EH (cell line): ENCODE measurements at places on chromosomes 1 and 21.

DNA sequence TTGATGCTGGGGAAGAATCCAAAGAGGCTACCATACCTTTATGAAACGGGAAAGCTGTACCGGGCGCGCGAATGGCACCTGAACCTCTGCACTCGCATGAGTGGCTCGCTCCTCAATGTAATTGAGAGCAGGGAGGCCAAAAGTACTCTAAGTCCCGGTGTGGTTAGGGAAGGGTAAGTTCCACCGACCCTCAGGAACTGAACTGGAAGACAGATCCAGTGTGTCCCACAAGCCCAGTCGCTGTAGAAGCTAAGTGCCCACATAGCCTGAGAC lies 1.0 kb downstream of the GATAD2B start:
- DNase-seq: no peak

DNA sequence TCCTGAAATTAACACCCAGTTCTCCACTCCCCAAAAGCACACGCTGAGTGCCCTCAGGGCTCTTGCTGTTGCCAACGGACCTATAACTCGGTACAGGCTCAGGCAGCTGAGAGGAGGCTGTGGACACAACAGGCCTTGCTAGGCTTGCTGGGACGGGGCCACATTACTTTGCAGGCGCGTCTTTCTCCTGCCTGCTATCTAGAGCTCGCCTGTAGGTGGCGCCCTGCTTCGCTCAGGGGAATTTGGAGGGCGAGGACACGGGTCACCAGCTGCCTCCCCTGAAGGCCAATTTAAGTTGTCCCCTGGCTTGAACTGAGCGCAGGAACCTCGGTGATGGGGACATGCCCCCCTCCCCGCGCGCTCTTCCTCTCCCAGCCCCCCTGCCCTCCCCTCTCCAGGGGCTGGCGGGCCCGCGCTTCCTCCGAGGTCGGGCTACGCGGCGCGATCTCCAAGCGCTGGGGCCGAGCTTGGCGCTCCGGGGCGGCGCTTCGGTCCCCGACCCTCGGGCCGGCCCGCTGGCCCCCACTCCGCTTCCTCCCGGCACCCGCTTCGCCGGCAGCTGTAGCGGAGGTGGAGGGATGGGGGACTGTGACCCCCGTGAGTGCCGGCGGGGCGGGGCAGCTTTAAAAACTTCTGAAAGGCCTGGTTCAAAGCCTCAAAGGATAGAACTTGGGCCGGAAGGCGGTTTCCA lies 32.4 kb upstream of the NFIA start:
- peak; percentile 79 for DNase-seq

- DNase-seq: no peak
Observed at GRCh38 chr1:234838820-234839219, 228.8 kb upstream of the IRF2BP2 start.

DNA sequence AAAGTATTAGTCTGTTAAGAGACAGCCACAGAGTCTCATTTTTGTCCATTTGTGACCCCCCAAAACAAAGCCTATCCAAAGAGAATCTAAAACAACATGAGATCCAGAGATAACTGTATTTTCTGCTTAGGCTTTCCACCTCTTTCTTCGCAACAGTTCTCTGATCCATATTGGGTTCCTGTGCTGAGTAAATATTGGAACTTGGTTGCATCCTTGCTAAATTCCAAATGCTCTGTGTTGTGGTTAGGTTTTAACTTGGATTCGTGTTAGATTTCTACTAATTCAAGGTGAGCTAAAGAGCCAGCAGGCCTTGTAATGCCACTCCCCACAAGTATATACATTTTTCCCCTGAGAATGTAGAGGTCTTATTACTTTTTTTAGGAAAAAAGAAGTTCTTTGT lies 29.2 kb downstream of the FMO1 start:
- DNase-seq: no peak

DNA sequence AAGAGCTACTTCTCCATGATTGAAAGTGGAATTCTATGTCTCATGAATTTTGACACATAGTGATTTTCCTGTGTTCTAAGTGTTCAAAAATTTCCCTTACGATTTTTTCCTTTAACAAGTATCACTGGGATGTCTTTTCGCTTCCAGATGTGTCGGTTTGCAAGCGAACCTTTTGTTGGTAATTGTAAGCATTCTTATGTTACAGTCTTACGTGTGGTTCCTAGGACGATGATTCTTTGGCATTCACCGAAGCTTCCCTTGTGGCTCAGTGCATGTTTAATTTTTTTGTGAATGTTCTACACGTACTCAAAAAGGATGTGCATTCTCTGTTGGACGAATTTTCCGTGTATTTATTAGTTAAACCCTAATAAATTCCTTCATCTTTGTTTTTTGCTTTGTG lies 211.6 kb downstream of the CAMTA1 start:
- DNase-seq: no peak

DNA sequence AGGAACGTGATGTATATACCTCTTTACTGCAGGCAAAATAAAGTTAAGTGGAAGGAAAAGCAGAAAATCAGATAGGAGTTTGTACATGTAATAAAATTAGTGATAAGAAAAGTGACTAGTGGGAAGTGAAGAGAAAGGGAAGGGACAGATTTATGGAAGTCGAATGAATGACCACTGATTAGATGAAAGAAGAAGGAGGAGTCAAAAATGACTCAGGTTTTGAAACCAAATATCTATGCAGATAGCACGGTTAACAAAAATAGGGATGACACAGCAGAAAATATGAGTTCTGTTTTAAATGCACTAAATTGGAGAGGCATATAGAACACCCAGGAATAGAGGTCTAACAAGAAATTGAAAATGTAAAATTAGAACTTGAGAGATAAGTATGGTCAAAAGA lies 128.0 kb downstream of the HMCN1 start:
- peak; percentile 54 for DNase-seq

GRCh38 chr1:185312361-185313138 lies 4.5 kb downstream of the IVNS1ABP start:
- no peak for DNase-seq

- DNase-seq: peak; percentile 41
Observed at GRCh38 chr1:17207046-17207445, 2.1 kb downstream of the PADI1 start.

DNA sequence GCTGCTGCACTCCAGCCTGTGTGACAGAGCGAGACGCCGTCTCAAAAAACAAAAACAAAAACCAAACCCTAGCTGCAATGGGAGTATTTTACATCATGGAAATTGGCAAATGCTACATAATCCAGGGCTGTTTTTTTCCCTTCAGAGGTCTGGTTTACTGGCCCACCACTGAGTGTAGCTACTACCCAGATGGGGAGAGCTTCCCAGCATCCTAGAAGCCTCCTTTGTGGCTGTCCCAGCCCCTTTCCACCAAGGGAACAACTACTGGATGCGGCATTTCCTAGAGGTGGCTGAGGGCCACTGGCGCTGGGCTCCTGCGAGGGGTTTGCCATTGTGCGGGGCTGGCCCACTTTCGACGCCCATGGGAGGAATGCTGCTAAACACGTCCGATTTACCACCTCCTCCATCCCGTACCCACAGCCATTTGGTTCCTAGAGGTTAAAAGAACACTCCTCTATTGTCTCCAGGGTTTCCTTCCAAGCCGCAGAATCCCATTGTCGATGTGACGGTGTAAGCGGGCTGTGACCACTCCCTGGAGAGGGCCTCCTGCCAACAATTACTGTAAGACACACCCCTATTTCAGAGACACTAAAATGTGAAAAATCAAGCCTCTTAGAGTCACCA lies 55.4 kb downstream of the RUNX3 start:
- no peak for DNase-seq

DNA sequence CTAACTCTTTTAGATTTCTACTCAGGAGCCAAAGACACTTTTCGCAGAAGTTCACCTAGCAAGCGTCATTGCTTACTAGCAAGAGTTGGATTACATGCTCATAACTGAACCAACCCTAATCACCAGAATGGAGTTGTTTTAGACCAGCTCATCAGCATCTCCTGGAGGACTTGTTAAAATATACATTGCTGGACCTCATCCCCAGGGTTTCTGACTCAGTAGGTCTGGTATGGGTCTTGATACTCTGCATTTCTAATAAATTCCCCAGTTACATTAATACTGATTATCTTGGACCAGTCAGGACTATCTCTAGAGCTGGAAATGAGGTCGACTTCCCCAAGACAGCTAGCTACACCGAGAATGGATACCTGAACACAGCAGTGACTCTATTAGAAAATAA lies 9.7 kb upstream of the PRDX6 start:
- DNase-seq: peak; percentile 70

- no peak for DNase-seq
Observed at GRCh38 chr1:213891989-213892902, 95.5 kb upstream of the PROX1 start.

DNA sequence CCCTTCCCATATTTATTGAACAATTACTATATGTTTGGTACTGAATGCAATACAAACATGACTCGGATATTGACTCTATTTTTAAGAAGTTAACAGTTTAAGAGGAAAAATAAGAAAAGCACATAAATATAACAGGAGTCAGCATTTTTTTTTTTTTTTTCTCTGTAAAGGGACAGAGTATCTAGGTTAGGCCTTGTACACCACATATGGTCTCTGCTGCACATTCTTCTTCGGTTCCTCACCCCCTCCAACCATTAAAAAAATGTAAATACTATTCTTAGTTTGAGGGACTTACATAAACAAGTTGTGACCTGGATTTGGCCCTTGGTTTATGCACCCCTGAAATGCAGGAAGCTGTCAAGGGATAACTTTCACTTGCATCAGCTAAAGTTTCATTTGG lies 40.4 kb downstream of the PHC2 start:
- peak; percentile 94 for DNase-seq

DNA sequence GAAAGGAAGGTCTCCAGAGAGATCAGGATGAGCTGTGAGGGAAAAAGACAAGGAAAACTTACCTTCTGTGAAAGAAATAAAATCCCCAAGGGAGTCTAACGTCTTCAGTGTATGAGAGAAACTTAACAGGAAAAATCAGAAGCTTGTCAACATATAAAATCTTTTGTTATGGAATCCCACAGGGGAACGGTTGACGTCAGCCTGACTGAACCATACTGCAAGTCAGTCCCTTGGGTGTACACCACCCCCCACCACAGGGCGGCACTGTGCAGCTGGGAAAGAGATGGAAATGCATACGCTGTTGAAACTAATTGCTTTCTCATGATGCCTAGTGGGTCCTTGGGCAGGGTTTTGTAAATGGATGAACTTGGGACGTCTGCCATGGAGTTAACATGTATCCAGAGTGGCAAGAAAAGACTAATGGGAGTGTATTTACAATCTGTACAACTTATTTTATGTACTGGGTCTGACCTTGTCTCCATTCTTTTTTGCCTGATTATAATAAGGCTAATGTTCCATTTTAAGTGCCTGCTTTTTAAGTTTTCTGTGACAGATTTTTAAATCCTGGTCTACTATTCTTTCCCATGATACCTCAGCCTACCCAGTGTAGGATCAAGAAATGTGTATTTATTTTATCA lies 22.7 kb downstream of the UTP25 start:
- peak; percentile 71 for DNase-seq

DNA sequence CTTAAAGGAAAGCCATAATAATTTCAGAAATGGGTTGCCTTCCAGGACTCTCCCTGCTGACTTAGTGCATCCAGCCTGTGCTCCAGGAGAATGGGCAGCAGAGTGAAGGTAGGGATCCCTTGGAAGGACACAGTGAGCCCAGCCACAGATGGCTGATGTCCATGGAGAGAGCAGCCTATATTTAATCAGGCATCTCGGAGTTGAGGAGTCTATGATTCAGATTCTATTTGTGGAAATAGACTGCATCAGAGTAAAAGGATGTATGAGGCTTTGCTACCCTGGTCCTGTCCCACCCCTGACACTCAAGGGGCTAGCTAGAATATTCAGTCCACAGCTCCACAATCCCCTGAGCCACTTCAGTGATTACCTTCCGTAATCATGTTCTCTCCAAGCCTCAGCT lies 43.8 kb upstream of the PBX1 start:
- no peak for DNase-seq

DNA sequence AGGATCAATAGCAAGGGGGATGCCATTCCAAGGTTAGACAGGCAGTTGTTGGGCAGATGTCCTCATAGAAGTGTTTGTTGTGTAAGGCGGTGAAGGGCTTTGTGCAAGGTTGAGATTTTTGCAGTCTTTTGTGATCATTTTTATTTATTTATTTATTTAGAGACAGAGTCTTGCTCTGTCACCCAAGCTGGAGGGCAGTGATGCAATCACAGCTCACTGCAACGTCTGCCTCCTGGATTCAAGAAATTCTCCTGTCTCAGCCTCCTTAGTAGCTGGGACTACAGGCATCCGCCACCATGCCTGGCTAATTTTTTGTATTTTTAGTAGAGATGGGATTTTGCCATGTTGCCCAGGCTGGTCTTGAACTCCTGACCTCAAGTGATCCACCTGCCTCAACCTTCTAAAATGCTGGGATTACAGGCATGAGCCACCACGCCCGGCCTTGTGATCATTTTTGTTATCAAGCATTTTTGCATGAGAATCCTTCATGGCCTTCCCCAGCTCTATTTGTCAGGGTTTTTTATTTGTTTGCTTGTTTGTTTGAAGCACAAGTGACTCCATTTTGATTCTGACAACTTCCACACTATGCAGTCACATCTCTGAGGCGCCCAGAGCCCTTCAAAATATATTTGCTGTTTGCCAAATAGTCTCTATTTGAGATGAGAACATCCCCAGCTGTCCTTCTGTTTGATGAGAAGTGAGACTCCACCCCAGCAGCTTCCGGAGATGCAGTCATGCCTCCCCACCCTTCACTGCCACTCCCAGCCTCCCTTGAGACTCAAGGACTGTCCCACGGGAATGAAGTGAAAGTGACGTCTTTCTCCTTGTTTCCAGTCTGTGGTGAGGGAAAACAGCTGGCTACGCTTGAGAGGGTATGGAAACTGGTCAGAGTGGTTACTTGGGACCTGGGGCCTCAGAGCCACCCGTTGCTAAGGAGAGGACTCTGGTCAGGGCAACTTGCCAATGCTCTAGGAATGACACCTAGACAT lies 38.0 kb downstream of the TMEM50B start:
- DNase-seq: peak; percentile 85

- DNase-seq: no peak
Observed at GRCh38 chr1:85406081-85406480, 58.9 kb downstream of the DDAH1 start.
